CD8-positive, alpha-beta memory T cell (primary cell): ENCODE measurements at places on chromosomes 7 and 10.

DNA sequence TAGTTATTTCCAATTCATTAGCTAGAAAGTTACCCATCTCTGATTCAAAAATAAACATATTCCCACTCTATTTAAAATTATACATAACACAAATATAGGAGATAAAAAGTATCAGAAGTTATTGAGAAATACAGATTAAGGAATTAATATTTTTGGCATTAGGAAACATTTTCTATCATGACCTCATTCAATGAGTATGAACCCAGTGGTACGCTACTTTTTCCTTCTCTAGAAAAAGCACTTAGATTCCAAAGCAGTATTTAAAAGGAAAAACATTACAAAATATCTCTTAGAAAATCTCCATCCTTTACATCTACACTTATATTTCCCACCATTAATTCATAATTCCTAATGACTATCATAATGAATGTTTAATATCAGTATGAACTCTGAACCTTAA lies 240.6 kb upstream of the GNAI1 start:
- no peak for DNase-seq

GRCh38 chr7:117791877-117792780 lies 81.1 kb downstream of the CTTNBP2 start:
- no peak for DNase-seq

DNA sequence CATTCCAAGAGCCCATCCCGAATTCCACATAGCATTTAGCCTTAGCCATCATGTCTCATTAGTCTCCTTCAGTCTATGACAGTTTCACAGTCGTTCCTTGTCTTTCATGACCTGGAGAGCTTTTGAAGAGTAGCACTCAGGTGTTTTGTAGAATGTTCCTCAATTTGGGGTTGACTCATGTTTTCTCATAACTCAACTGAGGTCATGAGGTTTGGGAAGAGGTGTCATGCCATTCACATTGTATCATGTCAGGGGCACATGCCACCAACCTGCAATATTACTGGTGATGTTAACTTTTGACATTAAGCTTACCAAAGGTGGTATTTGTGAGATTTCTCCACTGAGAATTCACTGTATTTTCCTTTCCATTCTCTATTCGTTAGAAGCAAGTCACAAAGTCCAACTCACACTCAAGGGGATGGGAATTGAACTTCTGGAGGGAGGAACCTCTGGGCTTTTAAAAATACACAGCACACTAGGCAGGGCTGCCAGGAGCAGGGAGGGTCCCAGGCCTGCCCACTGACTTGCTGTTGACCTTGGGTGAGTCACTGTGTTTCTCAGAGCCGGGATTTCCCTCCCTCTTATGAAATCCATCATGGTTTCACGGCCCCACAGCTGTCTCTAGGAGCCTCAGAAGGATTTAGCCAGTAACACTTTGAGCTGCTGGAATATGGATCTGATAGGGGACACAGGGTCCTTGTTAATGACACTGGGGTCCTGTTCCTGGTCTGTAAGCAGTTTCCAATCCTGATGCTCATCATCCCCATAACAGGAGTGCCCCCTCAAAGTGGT lies 74.4 kb upstream of the TCF7L2 start:
- DNase-seq, result no peak

DNA sequence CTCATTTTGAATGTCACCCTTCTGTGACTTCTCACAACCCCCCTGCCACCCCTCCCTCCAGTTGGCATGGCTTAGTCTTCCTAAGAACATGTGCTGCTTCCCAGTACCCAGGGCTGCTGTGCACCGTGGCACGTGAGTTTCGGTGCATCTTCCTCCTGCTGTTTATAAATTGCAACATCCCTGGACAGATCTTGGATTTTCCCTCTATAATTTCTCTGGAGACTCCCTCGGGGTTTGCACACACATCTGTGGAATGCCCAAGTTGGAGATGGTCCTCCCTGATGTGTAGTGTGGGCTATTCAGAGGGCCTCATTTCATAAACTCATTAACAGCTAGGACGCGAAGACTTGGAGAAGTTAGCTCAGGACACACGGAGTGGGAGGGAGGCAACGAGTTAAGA lies 52.9 kb downstream of the IKZF1 start:
- DNase-seq, result no peak

- DNase-seq, result no peak
Measured at GRCh38 chr7:64775289-64775688, 18.9 kb upstream of the ZNF138 start.
